Left hindlimb (tissue), 1 donor: ENCODE measurements at places on chromosomes 12 and 14.

- DNase-seq, result no peak
Observed at GRCh38 chr12:120403869-120404268, 34.0 kb upstream of the COX6A1 start.

GRCh38 chr12:117686911-117687377, 281.8 kb downstream of the KSR2 start:
- no peak for DNase-seq

DNA sequence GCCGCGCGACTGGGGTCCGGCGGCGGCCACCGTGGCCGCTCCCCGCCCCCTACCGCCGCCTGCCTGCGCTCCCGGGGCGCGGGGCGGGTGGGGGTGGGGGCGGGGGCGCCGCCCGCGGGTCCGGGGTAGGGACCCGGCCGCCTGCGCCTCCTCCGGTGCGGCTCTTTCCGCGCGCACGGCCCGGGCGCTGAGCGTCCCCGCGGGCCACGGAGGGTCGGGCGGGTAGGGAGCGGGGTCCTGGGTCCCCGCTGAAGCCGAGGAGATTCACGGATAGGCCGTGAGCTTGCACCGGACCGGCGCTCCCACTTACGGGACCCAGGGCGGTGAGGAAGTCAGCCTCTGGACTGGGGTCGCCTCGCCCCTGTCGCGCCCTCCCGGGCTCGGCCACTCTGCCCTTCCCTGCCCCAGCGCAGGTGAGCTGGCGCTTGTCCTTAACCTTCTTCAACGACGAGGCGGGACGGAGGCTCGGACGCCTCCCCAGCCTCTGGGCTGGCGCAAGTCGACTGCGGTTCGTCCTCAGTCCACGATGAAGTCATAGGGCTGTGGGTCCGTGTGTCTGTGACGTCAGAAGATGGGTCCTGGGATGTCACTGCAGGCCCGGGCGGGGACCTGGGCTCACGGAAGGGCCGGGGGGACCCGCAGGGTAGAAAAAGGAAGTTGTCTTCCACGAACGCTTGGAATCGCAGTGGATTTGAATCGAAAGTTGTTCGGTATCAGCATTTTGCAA, 514 bp downstream of the FBXO34 start:
- DNase-seq, result peak; percentile 85

DNA sequence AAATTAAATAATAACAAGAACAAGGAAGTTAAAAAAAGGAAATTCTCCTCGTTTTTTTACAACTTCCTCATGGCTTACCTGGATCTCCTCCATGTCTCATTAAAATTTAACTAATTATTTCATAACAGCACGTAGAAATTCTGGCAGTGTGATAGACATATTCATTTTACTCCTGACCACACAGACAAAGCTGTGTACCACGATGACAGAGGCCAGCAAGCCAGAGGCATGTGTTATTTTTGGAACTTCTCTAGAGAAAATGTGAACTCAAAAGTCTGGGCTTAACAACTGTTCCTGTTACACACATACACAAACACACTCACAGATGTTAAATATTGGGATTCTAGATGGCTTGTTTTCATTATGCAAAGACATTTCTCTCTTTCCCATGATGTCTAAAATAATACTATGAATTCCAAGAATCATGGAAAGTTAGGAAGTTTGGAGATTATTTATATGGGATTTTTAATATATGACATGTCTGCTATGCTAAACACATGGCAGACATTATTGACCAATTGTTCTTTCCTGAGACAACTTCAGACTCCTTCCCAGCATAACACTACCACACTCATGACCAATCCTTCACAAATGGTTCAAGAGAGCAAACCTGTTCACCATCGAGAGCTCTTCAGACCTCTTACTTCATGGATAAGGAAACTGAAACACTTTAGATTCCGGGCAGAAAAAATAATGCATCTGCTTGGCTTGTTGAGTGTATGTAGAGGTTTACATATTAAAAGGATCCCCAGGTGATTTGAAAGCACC, 158.7 kb downstream of the DACT1 start:
- no peak for DNase-seq

DNA sequence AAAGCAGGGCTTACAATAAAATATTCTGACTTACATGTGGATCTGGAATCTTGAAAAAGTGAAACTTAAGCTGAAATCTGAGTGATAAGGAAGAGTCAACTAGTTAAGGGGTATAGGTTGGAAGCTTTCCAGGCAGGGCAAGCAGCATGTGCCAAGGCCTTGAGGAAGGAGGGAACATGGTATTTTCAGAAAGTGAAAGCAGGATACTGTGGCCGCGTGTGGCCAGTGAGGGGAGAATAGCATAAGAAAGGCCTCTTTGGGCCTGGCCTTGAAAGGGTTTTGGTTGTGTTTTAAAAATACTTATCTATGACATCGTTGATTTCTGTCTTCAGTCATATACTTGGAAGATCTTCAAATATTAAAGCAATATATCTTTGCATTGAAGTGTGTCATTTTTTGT, 213.4 kb downstream of the AKAP6 start:
- DNase-seq, result no peak

DNA sequence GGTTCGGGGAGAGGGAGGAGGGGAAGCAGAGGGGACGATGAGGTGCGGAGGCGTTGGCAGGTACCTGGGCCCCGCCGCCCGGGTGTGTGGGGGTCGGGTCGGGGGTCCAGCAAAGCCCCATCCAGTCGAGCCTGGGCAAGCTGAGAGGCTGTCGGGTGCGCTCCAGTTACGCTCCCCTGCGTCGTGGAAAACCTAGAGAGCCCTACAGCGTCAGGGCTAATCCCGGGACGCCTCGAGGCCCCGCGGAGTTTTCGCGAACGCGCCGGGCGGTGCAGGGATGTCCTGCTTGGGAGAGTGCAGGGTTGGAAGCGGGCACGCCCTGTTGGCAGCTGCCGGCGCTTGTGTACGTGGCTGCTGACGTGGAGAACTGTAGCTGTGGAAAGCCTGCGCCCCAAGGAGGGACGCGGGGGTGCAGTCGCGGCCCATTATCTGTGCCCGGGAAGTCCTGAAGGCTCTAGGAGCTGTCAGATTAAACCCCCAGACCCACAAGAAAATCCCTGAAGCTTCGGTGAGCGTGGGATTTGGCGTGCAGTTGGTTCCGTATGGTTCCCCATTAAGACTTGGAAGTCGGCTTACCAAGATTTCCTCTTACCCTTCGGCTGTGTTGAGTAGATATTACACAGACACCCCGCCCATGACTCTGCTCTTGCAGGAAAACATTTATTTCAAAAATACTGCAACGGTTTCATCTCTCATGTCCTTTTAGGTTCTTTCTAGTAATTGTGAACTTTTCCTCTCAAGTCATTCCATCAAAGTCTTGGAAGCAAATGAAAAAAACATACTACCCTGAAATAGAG, 11.3 kb upstream of the SLC38A2 start:
- DNase-seq, result peak; percentile 95

DNA sequence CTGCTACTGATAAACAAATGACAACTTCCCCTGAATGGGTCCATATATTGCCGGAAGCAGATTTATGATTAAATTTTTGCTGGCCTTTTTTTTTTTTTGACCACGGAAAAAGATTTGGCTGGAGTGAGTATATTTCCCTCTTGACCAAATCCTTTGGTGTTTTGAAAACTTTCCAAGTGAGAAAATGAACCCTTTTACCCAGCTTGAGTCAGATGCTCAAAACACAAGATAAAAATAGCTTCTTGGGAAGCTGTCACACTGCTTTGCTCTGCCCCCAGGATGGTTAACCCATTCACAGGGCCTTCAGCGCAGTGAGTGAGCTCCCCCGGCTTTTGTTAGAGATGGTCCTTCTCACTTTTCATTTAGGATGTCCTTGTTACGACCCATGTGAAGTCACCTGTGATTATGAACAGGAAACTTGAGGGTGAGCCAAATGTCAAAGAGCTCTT, 224.3 kb downstream of the PELI2 start:
- DNase-seq, result no peak

- peak; percentile 89 for DNase-seq
Observed at GRCh38 chr14:102437997-102438915, 71.3 kb downstream of the ANKRD9 start.

DNA sequence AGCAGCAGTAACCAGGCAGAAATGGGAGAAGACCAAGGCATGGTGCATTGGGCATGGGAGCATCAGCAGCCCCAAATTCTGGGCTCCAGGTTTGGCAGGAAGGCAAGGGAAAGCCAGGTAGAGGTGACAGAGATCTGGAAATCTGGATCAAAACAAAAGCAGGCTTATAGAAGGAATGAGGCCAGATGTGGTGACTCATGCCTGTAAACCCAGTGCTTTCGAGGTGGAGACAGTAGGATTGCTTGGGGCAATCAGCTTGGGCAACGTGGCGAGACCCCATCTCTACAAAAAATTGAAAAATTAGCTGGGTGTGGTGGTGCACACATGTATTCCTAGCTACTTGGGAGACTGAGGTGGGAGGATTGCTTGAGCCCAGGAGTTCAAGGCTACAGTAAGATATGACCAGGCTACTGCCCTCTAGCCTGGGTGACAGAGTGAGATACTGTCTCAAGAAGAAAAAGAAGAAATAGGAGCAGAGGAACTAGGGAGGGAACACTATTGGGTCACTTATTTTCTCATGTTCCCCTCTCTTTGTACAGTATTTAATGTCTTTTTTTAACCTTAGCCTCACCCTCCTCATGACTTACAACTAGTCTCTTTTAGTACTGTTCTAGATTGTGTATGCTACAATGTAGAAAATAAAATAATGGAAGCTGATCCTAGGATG, 25.1 kb downstream of the SLC4A8 start:
- DNase-seq, result no peak

DNA sequence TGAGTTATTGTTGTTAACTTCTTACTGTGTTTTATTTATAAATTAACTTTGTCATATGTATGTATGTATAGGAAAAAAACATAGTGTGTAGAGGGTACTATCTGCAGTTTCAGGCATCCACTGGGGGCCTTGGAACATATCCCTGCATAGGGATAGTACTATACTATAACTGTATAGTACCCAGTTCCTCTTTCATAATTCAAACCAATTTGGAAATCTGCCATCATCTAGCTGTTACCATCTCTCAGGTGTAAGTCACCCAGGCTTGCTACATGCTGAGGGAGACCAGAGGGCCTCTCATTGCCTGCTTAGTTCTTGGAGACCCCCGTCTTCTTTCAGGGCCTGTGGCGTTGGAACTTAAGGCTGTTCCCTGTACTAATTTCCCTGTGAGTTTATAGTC, 12.9 kb upstream of the DCD start:
- DNase-seq, result no peak

- DNase-seq, result no peak
Observed at GRCh38 chr14:100557658-100558057, 29.6 kb downstream of the BEGAIN start.

DNA sequence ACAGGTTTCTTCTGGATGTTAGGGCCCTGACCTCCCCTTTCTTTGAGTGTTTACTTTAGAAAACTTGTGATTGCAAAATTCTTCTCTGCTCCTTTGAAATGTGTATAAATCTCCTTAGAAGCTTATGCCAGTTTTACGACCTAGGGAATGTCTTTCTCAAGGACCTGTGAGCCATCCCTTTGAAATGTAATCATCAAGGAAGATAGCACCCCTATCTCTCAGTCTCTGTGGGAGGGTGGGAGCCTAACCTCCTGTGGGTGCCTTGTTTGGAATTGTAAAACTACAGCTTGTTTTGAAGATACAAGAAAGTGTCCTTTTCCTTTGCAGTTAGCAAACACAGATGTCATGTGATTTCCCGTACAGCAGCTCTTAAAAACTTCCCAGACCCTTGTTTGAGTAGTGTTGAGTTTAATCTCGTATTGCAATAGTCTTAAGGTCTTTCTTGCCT, 3.3 kb downstream of the OR10AD1 start:
- no peak for DNase-seq

- DNase-seq, result no peak
Observed at GRCh38 chr14:104288272-104288671, 149.9 kb downstream of the KIF26A start.

DNA sequence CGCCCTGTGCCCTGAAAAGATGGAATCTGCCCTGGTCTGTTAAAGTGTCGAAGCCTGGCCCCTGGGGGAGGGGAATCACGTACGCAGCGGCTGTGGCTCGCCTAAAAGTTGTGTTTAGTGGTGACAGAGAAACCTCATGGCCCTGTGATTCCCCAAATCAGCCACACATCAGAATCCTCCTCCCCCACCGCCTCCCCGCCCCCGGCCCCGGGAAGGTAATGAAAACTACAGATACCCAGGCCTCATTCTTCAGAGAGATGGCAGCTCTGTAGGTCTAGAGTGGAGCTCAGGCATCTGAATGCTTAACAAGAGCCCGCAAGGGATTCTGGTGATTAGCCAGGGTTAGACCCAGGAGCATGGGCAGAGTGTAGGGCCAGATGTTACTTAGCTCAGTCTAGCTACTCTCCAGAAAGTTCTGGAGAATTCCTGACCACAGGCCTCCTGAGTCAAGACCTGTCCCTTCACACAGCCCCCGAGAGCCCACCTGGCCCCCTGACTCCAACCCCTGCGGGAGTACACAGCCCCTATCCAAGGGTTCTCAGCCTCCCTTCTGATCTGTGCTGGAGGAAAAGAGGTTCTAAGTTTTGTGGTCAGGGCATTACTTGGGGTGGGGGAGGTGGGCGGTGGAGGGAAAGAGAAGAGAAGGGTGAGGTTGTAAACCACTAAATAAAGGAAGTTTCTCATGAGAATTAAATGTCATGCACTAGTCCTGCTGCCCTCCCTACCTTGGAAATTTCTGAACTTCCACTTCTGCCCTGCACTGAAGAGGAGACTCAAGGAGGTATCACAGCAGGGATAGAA, 114.8 kb downstream of the PLXNC1 start:
- no peak for DNase-seq

DNA sequence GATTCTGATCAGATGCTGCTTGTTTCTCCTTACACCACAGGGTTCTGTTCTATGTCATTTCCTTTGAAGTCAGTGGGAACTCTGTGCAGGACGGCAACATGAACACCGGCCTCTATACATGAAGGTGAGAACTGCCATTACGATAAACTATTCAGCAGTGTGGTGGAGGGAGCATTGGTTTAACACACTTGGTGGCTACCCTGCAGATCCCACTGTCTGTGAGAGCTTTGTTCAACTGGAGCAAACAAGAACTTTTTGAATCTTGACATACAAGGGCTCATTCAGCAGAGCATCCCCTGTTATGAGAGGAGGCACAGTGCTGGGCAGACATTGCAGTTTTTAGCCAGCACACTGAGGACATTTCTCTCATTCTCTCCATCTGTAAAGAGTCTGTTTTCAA, 10.7 kb upstream of the FRS2 start:
- DNase-seq, result no peak

DNA sequence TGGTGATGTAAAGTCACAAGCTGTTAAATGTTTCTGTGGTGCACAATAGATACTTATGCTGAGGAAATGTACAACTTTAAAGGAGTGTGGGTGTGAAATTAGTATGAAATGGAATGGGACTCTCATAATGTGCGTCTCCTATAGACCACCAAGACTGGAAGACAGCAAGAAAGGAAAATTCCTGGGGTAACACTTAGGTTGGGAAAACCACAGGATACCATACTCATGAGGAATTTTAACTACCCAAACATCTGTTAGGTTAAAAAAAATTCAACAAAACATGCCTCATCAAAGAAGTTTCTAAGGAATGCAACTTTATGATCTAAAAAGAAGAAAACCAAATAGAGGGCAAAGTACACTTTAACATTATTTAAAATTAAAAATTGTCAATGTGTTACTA, 113.7 kb upstream of the MYF6 start:
- DNase-seq, result no peak

DNA sequence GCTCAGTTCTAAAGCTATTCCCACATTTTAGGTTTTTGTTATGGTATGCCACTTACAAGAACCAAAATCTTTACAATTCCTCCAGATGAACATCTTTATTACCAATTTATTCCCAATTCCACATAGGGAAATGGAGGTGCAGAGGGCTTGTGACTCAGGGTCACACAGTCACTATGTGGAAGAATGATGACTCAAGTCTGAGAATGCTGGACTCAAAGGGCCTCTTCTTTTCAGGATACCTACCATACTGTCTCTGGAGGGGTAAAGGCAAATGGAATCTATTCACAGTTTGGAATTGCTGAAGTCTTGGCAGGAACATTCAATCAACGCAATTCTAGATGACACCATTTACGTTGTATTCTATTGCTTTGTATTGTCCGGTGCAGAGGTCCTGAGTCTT, 48.2 kb upstream of the MANSC4 start:
- no peak for DNase-seq
